OCI-LY7 (cell line): ENCODE measurements at places on chromosomes 4 and X.

GRCh38 chrX:1725472-1725871 is 110.6 kb downstream of the ASMT start:
- DNase-seq: no peak

- peak; percentile 71 for DNase-seq
Observed at GRCh38 chr4:39353478-39354253, 12.5 kb downstream of the RFC1 start.

DNA sequence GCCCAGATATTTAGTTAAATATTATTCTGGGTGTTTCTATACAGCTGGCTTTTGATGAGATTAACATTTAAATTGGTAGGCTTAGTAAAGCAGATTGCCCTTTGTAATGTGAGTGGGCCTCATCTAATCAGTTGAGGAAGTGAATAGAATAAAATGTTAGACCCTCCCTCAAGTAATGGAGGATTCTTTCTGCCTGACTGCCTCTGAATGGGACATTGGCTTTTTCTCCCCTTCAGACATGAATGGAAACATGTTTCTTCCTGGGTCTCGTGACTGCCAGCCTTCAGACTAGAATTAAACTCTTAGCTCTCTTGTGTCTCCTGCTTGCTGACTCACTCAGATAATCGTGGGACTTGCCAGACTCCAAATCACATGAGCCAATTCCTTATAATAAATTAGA is 266.7 kb downstream of the INPP4B start:
- DNase-seq: no peak

DNA sequence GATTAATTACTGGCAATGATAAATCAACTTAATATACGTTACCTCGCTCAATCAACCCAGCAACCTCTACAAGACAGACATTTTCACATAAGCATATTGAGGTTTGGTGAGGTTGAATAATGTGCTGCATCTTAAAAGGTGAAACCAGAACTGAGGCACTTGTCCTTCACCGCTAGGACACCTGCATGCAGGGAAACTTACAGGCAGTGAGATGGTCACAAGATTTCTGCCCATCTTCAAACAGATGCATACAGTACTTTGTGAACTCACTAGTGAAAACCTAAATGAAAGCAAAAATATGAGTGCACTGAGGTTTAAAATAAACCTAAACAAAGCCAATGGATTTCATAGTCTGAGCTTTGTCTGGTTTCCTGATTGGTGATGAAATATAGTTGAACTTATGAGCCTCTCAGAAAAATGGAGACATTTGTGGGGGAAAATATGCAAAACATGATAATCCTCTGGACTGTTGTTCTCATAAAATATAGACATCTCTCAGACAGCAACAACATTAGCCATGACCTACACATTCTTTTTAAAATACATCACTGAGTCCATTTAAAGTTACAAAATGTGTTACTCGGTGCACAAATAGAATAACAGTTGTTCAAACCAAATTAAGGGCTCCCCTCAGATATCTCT is 20.9 kb upstream of the PRSS12 start:
- DNase-seq: no peak

- DNase-seq: no peak
Observed at GRCh38 chrX:11040405-11040804, 70.7 kb upstream of the HCCS start.

DNA sequence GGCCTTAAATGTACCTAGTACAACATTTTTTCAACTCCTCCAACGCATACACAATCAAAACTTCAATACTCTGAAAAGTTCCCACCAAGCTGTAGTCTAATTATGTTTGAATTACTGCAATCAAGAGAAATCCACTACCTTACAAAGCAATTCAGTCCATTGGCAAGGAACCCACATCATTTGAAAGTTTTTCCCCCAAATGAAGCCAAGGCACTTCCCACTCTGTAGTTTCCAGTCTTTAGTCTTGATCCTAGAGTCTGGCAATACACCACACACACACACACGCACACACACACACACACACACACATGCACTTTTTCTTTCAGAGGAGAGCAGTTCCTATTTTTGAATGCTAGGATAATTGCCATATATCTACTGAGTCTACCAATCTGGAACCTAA is 79.6 kb downstream of the ANTXR2 start:
- DNase-seq: no peak

DNA sequence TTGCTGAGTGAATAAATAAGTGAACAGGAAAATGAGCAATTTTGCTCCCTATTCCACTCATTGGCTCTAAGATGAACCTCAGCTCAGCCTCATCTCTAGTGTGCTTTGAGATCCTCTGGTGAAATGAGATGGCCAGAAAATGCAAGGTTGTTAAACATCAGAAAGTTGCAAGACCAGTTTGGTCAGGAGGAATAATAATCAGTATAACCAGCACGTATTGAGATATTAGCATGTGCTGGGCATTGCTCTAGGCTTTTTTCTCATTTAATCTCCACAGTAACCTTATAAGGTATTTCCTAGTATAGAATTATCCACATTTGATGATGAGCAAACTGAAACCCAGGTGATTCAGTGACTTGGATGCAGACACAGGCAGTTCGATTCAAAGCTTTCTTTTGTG is 110.5 kb upstream of the PAK3 start:
- no peak for DNase-seq

- DNase-seq: no peak
Observed at GRCh38 chr4:179748837-179749236, 2306.6 kb upstream of the AGA start.

- DNase-seq: no peak
Observed at GRCh38 chrX:9420275-9421265, 44.3 kb upstream of the TBL1X start.

GRCh38 chr4:13903061-13903460 is 275.5 kb upstream of the BOD1L1 start:
- DNase-seq: no peak

- no peak for DNase-seq
Observed at GRCh38 chrX:132648895-132649294, 160.1 kb upstream of the MBNL3 start.

DNA sequence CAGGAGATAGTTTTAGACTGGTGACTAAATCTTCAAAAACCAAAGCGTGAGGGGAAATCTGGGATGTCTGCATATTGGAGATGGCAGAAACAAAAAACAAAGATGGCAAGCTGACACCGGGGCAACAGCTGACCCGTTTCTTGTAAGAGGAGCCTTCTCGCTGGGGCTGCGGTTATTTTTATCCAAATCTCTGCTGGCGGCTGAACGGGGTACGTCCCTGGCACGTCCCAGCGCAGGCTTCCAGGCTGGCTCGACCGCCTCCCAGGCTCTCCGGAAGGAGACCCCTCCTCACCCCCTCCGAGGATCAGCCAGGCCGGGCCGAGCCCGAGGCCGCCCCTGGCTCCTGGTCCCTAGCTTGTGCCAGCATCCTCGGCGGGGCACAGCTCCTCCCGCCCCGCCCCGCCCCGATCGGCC is 403 bp downstream of the SGCB start:
- peak; percentile 51 for DNase-seq

DNA sequence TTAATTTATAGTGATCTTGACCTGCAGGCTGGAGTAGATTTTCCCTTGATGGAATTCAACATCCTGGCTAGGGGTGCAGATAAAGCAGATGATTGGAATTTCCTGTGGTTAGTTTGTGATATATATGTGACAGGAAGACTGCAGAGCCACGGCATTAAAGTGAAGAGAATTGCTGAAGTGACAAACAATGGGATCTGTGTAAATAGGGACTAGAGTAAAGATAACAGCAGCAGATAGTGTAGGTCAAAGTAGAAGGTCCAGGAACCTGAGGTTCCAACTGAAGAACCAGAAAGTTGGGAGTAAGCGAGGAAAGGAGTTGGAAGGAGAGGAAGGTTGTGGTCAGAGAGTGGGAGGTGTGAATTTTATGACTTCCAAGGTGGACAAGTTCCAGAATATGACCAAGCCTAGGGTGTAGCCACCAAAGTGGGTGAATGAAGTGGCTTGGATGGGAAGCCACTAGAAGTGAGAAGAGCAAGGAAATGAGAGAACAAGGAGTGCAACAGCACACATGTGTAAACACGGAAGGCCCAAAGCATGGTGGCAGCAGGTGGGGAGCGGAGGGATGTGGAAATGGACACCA is 325.0 kb downstream of the RAB28 start:
- no peak for DNase-seq

DNA sequence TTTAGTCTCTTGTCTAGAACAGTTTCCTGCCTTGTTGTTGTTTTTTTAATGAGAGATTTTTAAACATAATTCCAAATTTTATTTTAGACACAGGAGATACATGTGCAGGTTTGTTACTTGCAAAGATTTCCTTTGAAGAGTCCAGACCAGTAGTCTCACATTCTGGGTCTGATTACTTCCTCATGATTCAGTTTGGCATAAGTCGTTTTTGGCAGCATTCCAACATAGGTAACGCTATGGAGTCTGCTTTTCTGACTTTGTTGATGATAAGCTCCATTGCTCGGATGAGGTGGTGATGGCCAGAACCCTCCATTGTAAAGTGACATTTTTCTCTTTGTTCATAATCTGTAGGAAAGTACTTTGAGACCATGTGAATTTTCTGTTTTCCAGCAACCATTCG is 74.7 kb downstream of the CLCN4 start:
- no peak for DNase-seq

DNA sequence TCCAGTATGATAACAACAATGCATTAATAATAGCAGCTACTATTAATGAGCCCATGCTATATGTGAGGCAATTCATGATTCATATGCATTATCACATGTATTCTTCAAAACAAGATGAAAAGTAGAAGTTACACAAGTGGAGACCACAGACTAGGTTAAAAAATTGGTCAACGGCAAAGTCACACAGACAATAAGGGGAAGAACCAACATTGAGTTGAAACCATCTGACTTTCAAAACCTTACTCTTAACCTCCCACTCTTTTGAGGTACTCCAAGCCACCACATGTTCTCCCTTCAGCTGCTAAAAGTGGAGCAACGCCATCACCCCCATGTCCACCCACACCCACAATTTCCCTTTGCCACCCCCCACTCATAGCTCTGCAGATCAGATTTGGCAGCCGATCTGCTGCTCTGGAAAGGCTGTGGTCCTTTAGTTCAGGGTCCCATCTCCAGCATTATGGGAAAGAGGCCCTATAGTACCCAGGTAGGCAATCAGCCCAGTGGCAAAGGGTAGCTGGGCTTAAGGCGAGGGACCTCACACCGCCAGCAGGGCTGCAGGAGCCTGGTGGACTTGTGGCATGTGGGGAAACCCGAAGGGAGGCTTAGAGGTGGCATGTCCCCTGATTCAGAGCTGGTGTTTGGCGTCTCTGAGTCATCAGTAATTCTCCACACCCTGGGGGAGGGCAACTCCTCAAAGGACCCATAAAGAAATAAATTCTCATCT is 33.5 kb upstream of the CYBB start:
- DNase-seq: no peak

- DNase-seq: no peak
Observed at GRCh38 chr4:55730280-55730931, 89.2 kb upstream of the EXOC1L start.

GRCh38 chr4:5044341-5044740 is 6.9 kb upstream of the STK32B start:
- DNase-seq: no peak

- no peak for DNase-seq
Observed at GRCh38 chr4:152613841-152614721, 65.7 kb downstream of the TMEM154 start.

DNA sequence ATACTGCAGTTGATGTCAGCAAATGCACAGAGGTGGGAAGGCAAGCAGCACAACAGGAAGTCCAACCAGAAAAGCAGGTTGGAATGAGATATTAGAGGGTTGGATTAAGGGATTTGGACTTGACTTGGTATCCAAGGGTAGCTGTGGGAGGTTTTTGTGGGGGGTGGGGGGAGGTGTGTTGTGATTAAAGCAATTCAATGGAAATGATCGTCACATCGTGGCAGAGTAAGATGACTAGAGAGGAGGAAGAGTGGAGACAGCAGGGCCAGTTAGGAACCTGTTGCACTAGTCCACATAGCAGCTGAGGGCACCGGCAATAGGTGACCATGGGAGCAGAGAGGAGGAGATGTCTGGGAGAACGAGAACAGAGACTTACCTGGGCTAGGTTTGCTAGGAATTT is 2.4 kb downstream of the SLC25A43 start:
- no peak for DNase-seq

DNA sequence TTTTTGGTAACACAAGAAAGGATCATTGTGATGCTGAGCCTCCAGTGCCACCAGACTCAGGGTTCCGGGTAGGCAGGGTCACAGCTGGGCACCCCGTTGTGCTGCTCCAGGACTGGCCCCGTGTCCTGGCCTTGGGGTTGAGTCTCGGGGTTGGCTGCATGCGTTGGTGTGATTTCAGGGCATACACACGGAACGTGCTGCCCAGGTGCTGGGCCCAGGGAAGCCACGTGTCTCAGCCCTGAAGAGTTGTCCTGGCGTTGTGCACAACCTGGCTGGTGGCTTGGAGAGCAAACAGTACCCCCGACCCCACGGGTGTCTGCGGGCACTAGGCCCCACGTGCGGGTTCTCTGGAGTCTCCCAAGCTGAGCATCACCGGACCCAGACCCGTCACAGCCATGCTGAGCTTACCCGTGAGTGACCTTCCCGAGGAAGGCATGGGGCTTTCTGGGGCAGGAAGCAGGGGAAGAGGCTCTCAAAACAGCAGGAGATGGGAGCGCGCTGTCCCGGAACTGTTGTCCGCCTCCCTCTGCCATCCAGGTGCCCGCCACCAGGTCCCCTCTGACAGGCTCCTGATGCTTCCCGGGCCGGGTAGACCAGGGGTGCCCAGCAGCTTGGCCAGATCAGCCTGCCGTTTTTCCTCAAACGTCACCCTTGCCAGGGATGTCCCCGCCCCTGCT is 66.1 kb upstream of the ENPP6 start:
- DNase-seq: peak; percentile 71

- no peak for DNase-seq
Observed at GRCh38 chr4:104462641-104463040, 32.1 kb downstream of the CXXC4 start.

GRCh38 chr4:127622921-127623796 is 9.6 kb upstream of the INTU start:
- no peak for DNase-seq

DNA sequence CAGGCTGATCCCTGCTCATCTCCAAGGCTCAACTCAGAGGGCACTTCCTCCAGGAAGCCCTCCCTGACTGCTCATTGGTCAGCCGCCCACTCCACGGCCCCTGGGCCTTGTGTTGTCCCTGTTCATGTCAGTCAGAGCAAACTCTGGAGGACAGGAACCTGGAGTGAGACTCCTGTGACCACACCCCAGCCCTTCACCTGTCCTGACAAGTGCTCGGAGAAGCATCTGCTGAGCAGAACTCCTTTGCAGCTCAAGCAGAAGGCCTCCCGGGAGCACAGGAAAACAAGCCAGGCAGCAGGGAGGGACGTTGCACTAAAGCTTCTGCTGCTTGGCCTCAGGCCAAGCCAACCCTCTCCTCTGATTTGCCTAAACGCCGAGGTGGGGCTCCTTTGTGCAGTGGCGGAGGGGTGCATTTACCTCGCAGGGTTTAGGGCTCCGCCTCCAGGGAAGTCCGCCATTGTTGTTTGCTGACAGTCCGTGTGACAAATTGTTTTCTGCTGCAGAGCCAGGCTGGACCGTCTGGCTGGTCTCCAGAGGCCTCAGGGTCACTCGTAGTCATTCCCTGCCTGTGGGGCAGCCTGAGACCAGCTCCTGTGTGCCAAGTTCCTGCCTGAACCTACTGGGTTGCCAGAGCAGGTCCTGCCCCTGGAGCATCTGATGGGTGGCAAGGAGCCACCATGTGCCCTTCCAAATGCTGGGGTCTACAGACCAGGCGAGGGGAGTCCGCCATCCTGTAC is 61.8 kb downstream of the C4orf50 start:
- no peak for DNase-seq

- DNase-seq: no peak
Observed at GRCh38 chr4:95250544-95251137, 298.1 kb downstream of the UNC5C start.
